ENCODE measurements at places on chromosomes 7 and 10.

DNA sequence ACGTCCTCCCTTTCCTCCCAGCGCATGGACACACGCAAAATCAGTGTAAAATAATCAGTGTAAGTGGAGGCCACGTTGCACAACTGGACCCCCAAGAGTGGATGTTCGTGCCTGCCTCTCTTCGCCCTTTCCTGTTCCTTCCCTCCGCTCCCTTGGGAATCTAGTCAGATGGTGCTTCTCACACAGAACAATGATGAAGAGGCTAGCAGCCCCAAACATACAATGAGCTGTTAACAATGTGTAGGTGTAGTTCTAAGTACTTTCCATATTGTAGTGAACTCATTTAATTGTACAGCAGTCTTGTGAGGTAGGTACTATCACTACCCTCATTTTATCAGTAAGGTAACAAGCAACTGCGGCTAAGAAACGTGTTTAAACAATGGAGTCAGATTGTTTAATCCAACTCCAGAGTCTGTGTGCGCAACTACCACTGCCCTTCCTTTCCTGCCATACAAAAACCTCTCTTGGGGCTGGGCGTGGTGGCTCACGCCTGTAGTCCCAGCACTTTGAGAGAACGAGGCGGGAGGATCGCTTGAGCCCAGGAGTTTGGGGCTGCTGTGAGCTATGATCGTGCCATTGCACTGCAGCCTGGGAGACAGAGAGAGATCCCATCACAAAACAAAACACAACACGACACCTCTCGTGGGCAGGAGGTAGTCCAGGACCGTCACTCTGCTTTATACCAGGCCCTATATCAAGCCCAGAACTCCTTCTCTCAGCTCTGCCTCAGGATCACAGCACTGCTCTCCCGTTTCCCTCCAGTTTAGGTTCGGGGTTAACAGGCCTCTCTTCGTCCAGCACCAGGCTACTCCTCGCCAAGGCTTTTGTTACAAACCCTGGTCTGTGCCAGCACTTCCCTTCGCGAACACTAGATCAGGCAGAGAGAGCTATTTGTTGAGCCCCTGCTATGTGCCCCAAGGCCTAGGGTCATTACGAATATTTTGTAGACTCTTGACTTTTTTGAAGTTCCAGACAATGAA is 1.1 kb downstream of the FKBP9 start:
- no peak for DNase-seq

DNA sequence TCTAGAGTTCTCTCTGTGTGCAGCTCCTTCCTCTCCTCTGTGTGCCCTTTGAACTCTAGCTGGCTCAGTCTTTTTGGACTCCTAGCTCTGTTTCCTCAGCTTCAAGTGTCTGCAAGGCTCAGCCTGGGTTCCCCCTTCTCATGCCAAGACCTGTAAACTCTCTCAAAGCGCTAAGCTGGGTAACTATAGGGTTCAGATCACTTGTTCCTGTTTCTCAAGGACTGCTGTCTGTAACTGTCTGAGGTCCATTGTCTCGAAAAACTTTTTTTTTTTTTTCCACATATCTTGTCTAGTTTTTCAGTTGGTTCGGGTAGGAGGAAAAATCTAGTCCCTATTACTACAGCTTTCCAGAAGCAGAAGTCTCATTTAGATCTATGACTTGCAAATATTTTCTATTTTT is 46.6 kb upstream of the PPP1R17 start:
- no peak for DNase-seq

- peak; percentile 81 for DNase-seq
Observed at GRCh38 chr7:157568770-157569584, 232.2 kb downstream of the DNAJB6 start.

DNA sequence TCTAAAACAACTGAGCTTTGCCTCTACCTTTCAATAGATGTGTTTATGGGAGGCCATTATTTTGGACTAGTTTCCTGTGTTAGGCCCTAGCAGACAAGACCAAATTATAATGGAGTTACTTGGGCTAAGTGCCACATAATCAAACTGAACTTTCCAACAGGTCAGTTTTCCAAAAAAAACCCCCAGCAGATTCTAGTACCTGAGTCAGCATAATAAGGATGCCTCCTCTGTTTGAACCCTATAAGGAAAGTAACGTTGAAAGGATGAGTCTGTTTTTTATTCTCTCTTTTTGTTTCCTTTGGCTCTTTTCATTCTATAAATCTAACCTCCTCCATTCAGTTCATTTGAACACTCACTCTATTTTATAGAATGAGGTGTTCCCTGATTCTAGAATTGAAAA is 148.1 kb upstream of the FAM3C start:
- DNase-seq = no peak
